ENCODE measurements at places on chromosomes 12 and 14.
A peak's percentile ranks its signal among the peaks of the same experiment; 100 is the strongest.

- no peak for DNase-seq
These were observed 205.7 kb upstream of the GZMB start for GRCh38 chr14:24839617-24840203.

- peak; percentile 21 for DNase-seq
These were observed 530 bp downstream of the APAF1 start for GRCh38 chr12:98645572-98646067.

DNA sequence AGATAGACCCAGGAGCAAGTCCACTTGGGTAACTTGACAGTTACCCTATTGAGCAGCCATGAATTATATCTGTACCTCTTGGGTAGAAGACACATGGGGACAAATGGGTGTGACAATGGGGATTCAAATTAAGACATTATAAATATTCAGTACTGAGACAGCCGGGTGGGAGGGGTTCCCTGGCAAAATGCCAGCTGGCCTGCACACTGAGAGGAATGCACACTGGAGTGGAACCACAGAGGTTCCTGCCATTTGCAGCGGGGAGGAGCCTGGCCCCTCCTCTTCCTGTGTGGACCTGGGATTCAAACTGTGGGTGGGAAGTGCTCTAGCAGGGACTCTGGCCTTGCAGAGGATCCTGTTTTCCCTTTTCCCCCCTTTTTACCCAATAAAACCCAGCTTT is 118.7 kb upstream of the CDKN3 start:
- no peak for DNase-seq

DNA sequence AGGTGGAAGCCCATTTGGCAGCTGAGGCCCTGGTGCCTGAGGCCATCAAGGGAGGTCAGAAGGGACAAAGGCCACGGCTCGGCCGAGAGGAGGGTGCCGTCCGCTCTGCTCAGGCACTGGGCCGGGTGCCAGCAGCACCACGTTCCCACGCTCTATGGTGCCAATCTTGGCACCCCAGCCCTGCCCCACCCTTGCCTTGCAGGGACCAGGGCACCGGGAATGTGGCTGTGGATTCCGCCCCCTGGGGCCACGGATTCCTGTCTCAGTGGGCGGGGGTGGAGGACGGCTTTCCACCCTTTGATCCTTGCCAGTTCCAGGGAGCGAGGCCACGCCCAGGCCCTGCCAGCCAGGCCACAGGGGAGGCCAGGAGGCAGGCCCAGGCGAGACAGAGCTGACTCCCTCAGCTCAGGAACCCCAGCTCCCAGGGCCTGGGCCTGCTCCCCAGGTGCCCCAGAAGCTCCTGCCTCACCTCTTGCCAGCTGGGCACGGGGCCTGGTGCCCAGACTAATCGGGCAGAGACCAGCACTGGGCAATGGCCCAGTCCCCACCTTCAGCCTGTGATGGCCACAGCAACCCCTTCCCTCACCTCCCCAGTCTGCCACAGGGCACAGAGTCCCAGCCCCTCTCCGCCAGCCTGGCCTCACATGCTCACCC is 26.4 kb upstream of the GPR132 start:
- DNase-seq, result peak; percentile 87

DNA sequence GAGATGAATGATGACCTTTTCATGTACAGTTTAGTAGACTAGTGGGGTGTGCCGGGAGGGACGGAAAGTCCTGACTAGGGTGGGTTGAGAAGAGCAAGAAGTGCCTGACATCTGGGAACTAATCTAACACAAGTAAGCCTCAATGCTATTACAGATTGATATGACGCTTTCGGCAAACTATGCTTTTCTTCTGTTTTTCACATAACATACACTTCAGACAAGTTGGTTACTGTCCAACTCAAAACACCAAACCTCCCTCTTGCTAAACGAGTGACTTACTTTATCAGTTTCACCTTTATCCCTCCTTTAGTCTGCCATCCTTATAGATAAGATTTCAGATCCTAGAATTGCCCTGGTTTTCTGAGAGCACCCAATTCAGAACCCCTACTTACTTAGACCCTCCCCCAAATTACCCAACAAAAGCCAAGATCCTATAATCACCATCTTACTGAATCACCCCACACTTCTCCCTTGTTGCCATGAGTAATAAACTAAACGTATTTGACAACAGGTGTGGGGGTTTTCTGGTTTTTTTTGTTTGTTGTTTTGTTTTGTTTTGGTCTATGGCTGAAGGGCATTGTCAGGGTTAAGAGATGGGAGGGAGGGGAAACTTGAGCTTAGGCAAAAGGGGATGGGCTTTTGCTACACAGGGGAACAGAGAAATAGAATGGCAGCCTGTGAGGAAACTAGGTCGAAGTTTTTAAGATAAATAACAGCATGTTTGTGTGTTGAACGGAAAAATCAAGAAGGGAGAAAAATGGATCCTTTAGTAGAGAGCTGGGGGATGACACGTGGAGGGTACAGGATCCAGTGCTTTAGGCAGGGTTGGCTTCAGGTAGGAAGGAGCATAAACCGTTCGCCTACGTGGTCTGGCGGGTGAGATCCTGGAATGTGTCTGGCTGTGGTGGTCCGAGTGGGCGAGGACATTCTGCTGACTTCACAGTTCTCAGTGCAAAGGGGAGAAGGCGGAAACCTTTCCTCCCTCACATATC is 6.1 kb upstream of the PSMA3 start:
- DNase-seq, result no peak

GRCh38 chr12:50059440-50060119 is 2.2 kb downstream of the ASIC1 start:
- DNase-seq, result no peak

GRCh38 chr12:122732170-122732569 is 1.5 kb upstream of the HCAR1 start:
- DNase-seq, result no peak

DNA sequence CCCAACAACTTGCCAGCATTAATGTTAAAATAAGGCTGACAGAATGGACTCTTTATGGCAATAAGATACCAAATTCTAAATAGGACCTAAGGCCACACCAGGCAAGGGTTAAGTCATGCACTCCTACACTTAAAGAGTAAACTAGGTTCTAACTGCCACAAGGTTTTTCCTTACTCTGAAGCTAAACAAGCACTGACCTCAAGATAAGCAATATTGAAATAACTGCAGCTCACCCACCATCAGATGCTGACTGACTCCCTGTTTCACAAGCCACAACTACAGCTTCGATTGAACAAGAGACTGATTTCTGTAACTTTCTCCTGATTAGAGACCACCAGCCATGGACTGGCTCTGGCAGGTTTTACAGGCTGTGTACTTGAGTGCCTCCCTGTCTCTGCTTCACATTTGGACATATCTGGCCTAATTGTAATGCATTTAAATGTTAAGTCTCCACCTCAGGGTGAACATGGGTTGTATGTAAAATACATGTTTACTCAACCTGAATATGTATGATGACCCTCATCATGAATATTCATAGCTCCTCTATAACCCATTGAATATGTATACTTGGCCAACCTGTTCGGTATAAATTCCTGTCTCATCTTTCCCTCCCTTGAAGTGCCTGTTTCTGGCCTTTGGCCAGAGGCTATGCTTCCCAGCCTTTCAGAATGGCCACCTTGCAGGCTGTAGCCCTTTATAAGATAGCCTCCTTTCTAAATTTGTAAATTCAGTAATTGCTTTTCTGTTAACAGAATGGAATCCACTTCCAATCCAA is 70.5 kb upstream of the DAAM1 start:
- DNase-seq, result no peak

GRCh38 chr14:69318241-69318640 is 58.3 kb downstream of the GALNT16 start:
- no peak for DNase-seq

- DNase-seq, result no peak
These were observed 28.3 kb downstream of the TMEM120B start for GRCh38 chr12:121740847-121741246.

GRCh38 chr14:92794961-92795360 is 856 bp downstream of the GOLGA5 start:
- DNase-seq, result no peak

GRCh38 chr12:75684678-75685616 is 173.5 kb upstream of the KRR1 start:
- peak; percentile 17 for DNase-seq

- DNase-seq, result no peak
These were observed 3.7 kb downstream of the RNF10 start for GRCh38 chr12:120537856-120538220.

DNA sequence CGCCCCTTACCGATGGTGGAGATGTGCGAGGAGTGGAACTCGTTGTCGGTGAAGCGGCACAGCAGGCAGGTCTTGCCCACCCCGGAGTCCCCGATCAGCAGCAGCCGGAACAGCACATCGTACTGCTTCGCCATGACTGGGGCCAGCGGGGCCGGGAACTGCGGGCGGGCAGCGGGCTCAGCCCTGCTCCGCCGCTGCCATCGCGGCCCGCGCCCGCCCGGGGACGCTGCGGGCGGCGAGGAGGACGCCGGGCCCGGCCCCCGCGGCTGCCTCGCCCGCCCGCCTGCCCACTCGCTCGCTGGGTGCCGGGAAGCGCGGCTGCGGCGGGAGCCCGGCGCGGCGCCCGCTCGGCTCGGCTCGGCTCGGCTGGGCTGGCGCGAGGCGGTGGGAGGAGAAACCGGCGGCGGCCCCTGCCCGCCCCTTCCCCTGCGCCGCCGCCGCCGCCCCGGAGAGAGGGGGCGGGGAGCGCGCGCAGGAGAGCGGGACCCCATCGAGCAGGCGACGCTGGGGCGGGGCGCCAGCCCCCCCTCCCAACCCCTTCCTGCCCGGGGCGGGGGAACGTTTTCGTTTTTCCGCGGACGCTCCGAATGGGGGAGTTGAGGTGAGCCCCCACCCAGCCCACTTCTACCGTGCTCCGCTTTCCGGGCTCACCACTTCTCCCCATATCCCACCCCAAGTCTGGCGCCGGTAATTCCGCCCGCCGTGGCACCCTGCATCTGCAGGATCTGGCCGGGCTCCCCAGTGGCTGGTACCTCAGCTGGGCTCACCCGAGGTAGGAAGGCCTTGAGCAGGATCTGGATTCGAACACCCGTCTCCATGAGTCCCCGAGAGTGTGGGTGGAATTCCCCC is at the start of gene RAB15:
Gene RAB15, minus strand, starts transcription at position 394 of the 849 bp plus-strand sequence. Its CDS starts 260 bp downstream, at position 134.
- no peak for DNase-seq

GRCh38 chr12:52867642-52868041 is 18.8 kb upstream of the KRT78 start:
- DNase-seq, result peak; percentile 70

DNA sequence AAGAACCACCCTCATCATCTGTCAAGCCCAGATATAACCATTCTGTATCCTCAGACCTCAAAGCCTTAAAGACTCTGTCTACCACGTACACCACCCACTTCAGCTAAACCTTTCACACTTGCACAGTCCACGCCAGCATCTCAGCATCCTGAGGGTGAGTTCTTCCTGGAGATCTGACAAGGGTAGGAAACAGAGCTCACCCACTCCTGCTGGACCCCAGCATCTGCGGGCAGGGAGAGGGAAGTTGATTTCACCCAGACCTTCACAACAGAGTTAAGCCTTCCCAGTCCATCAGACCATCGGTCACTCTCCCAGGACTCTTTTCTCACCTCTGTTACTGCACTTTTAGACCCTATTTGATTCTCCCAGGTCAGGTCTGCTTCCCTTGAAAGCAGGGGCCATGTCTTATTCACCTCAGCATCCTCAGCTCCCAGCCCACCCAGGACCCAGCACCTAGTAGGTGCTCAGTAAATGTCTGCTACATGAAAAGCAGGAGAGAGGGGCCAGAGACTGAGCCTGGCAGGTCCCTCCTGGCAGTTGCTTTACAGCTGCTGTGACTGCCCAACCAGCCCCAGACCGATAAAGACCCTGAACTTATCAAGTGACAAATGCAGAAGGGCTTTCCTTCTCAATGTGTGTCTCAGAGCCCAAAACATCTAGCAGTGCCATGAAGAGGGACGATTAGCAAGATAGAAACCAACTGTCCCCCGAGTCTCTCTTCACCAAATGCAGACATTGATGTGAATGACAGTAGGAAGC is 34.1 kb downstream of the ANO2 start:
- DNase-seq, result no peak
